ENCODE measurements at places on chromosomes 5 and 9. TPM values are rescaled to one million over a fixed set of nuclear protein-coding genes. Genes with fewer than 3 reads are reported as not detected.

DNA sequence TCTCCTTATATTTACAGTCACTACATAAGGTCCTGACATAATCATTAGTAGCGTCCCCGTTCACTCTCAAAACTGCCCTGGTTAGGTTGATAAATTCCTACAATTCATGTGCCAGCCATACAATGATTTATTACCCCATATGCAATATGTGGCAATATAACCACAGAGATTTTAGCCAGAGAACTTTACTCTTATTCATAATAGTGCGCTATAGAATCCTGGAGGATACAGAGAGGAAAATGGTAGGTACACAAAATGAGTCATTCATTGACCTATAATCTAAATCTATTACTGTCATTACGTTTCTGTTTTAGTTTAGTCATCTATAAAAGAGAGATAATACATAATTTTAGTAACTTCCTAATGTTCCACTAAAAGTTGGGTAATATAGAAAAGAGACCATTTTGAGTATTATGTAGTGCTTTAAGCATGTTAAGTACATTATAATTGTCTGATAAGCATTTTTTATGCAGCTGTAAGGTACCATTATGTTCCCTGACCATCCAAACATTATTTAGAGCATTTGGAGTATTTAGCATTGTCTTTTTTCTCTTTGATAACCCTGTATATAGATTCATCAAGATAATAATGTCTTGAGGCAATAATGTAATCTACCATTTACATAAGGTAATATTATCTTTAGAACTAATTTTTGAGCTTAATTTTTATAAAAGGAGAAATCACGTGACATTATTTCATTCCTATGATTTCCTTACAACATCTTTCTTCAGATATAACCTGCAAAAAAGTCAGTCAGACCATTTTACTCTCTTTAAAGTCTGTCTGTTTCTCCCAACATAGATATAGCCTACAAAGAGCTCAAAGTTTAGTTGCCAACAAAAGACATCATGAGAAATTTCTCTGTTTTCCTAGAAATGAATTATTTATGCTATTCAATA lies 655.5 kb upstream of the ZNF608 start:
- DNase-seq: no peak

DNA sequence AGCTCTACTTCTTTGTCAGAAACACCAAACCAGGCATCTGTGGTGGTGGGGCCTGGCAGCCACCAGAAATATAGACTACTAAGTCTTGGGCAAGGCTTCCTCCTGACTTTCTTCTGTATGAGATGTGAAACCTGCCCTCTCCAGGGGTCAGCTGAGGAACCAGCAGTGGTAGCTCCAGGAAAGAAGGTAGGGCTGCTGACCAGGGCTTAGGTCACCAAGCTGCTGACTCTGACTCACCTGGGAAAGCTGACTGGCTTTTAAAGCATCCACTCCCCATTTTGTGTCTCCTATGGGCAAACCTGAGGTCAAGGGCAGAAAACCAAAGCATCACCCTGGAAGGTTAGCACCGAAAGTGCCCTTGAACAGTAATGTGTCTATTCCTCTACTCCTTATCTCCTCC lies 10.4 kb upstream of the SH3TC2 start:
- DNase-seq: no peak

- no peak for DNase-seq
Measured at GRCh38 chr5:39342460-39342859, 21.8 kb downstream of the C9 start.

- no peak for DNase-seq
Measured at GRCh38 chr5:57816108-57816507, 333.5 kb upstream of the ACTBL2 start.

DNA sequence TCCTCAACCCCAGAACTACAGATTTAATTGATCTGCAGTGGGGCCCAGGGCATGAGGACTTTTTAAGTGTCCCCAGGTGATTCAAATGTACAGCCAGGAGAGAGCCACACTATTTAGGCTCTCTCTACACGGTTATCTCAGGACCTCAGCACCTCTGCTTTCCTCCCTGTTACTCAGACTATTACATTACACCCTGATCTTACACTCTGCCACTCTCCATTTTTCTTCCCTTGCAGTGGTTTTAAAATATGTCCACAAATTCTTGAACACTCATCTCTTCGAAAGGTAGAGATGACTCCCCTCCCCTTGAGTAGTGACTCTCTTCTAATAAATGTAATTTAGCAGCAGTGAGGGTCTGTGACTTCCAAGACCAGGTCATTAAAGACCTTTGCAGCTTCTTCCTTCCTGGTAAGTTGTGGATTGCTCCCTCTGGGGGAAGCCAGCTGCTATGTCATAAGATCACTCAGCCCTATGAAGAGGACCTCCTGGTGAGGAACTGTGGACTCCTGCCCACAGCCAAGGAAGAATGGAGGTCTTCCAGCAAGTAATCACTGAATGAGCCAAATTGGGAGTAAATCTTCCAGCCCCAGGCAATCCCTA lies 87.5 kb upstream of the SSBP2 start:
- DNase-seq: no peak

- no peak for DNase-seq
Measured at GRCh38 chr5:95020345-95020744, 264.5 kb downstream of the MCTP1 start.

DNA sequence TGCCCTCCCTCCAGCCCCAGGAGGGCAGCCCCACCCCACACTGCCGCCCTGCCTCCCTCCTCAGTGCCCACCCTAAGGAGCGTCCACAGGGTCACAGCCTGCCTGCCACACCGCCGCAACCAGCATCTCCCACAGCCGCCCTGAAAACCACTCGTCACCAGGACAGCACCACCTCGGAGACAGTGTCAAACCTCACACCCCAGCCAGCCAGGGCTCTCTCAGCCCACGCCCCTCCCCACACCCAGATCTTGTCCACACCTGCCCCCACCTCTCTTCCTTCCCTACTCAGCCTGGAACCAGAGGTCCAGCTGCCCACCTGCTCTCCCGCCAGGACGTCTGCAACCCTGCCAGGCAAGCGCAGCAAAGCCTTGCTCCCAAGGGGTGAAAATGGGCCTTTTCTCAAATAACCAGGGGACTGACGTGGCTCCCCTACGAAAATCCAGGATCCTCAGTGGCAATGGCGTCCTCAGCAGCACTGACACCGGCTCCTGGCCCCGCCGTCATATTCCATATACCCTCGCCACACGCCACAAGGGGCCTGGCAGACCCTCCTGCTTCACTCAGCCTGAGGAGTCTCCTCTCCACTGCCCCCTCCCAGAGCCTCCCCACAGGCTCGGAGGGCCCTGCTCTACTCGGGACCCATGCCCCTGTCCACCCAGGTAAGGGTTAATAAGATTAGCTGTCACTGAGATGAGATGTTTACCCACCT lies 71.0 kb upstream of the ADAMTS2 start:
- DNase-seq: no peak

GRCh38 chr5:43041110-43041668 lies 1.1 kb upstream of the ANXA2R start:
- DNase-seq: peak; percentile 64

DNA sequence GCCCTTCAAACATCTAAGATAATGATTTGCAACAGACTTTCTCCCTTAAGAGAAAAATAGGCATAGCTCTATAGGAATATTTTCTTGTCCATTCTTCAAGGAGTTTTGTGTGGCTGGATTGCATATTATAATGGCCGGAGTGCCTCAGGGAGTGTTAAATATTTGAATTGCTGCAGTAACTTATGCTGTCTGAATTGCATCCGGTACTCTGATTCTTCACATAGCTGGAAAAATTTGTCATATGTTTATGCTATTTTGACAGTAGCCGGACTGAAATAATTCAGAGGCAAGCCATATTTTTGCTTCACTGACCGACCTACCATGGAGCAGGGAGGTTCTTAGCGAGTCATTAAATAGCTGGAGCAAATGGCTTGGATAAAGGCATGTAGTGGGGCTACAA lies 621.0 kb downstream of the ACTL7B start:
- DNase-seq: no peak

DNA sequence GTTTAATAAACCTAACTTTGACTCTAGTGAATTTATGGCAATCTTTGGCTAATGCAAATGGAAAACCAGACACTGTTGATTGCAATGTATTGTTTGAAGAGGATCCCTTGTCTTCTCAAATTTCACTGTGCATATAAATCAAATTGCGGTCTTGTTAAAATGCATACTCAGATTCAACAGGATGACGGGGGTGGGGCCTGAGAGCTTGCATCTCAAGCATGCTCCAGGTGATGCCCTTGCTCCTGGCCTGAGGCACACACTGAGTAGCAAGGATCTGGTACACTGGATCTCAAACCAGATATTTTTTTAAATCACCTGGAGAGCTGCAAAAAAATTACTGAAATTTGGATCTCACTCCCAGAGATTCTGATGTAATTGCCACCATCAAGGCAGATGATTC lies 463.7 kb downstream of the DNAH5 start:
- no peak for DNase-seq

DNA sequence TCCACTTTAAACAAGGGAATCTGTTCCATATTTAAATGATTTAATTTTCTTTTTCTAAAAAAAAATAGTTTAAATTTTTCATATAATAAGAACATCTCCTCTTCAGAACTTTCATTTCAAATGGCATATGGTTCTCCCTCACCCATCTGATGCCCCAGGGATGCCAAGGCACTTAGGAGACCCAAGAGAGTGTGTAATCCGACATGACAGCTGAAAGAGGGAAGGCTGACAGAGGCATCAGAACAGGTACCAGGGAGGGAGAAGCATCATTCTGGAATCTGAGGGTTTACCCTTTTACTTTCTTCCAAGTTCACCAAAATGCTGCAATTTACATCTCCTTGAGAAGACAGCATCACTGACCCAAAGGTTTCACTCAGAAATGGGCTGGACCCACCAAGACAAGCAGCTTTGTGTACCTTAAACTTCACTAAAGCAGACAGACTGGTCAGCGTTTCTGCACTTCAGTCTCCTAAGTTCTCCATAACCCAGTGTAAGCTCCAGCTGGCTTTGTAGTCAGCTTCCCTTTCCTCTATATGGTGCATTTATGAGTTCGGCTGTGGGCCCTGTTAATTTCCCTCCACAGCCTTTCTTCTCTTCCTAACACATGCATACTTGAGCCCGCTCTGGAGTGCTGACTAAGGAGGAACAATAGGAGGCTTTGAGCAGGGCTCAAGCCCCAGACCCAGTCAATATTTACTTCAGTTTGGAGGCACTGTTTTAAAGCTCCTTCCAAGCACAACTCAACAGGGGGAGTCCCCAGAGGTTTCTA lies 17.7 kb downstream of the EFNA5 start:
- DNase-seq: no peak

DNA sequence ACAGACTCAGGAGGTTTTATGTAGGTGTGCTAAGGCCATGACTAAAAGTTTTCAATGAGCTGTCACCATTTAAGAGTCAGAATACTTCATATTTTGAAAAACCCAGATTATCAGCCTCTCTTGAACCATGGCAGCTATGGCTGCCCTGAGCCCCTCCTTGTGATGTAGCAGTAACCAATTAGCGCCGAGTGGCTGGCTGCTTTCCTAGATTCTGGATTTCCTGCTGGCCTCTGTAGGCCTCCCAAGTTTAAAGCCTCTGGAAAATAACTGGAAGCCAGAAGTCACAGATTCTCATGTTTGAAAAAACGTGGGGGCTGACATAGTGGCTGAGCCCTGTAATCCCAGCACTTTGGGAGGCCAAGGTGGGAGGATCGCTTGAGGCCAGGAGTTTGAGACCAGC lies 25.5 kb downstream of the DAB2IP start:
- DNase-seq: no peak

DNA sequence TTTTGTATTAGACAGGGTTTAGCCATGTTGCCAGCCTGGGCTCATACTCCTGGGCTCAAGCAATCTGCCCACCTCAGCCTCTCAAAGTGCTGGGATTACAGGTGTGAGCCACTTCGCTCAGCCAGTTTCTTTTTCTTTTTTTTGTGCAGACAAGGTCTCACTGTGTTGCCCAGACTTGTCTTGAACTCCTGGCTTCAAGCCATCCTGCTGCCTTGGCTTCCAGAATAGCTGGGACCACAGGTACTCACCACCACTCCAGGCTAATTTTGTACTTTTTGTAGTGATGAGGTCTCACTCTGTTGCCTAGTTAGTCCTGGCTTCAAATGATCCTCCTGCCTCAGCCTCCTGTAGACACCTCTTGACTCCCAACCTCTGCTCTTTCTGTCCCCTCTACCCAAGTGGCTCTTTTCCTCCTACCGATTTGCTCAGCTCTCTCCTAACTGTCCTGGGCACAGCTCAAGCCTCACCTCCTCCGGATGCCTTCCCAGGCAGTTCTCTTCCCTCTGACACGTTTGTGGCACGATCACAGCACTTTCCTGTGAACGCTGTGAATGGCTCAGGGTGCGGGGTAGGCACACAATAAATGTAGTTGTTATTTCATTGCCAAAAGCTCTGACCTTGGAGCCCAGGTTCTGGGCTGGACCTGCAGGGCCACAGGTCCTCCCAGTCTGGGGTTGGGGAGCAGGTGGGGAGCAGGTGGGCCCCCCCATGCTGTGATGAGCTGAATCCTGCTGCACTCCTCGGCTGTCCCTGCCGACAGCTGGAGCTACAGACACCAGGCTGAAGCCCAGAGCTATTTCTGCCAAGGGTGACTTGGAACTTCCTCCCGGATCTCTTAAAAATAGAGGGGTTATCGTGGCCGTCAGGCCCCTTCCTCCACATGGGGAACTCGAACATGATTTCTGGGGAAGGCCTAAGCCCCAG lies 23.9 kb downstream of the GFI1B start:
- no peak for DNase-seq

GRCh38 chr5:72457491-72457890 lies 49.7 kb downstream of the ZNF366 start:
- DNase-seq: no peak

DNA sequence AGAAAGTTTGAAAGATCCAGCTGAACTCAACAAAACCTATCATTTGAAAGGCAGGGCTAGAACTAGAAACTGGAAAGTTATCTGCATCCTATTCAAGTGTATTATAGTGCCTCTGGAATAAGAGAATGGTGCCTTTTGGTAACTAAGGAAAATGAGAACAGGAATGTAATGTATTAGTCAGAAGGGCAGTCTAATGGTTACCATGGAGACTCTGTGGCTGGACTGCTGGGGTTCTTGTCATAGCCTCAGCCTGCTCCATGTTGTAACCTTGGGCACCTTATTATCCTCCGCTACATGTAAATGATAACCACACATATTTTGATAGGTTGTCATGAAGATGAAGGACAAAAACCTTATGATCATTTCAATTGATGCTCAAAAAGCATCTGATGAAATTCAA lies 24.6 kb upstream of the IFNB1 start:
- DNase-seq: no peak

The TGFBI gene
- 47.6 TPM for total RNA-seq

The PCDHGA3 gene
- 12.1 TPM for total RNA-seq

The LCN1 gene
- total RNA-seq: not detected

The CHSY3 gene
- total RNA-seq: 0.62 TPM

The SV2C gene
- total RNA-seq: 0.05 TPM

The PCA3 gene
- not detected for total RNA-seq

The PCDHGB1 gene
- 7.1 TPM for total RNA-seq
